ENCODE measurements at places on chromosomes 5 and 9. TPM values are rescaled to one million over a fixed set of nuclear protein-coding genes. Genes with fewer than 3 reads are reported as not detected.

DNA sequence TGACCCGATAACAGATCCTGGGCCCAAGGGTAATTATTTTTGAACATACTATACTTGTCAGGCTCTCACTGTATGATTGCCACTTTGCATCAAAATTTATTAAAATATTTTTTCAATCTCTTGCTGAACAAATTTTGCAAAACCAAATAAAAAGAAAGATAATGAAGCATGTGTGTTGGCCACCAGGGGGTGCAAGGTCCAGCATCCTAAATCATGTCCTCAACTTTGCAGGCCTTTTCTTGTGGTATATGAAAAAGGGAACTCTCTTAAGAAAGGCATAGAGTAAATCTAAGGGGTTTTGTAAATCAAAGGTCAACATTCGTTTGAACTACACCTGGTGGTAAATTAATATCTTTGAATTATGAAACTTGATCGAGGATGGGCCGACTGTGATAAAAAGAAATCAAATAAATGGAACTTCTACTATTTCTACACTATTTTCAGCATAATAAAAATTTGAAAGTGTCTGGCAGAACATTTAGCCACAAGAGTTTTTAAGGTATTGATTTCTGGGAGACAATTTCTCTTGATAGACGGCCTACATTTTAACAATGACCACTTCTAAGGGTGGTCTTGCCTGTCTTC is 676.5 kb downstream of the DMRTA1 start:
- no peak overlapping the region for H3K27ac ChIP-seq
- no peaks in the 10 kb centered on the region for H3K27me3 ChIP-seq
- H3K4me1 ChIP-seq, result no peaks in the 10 kb centered on the region
- H3K4me3 ChIP-seq, result no peak overlapping the region

- peak overlapping the region; percentile 94 for H3K27ac ChIP-seq
- H3K27me3 ChIP-seq, result no peaks in the 10 kb centered on the region
- peaks cover 3% of the 10 kb centered on the region for H3K36me3 ChIP-seq
- no peak for DNase-seq
- peak overlapping the region; percentile 95 for H3K4me3 ChIP-seq
Measured at GRCh38 chr5:95823738-95824609, 1.4 kb upstream of the GLRX start.

DNA sequence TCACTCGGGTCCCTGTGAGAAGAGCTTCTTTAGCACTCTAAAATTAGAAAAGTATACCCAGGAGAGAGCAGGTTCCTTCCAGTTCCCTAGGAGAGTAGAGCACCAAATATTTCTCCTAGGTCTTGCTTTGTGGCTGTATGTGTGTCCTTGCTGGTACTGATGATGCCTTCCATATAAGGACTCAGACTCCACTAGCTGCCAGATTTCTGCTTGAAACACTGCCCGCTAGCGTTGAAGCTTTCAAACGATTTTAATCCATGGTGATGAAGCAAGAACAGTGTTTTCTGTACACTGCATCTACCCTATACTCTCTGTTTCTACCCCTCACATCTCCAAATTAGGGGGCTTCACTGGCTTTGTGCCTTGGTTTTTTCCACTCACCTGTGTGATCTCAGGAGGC is 2.4 kb upstream of the SMC2 start:
- no peak for DNase-seq
- no peaks in the 10 kb centered on the region for H3K36me3 ChIP-seq

GRCh38 chr5:123359454-123360200 is 63.6 kb downstream of the CEP120 start:
- no peaks in the 10 kb centered on the region for H3K4me1 ChIP-seq
- H3K4me3 ChIP-seq, result no peak overlapping the region
- no peaks in the 10 kb centered on the region for H3K27me3 ChIP-seq
- DNase-seq, result no peak
- H3K27ac ChIP-seq, result no peak overlapping the region

GRCh38 chr5:131786036-131786435 is 10.8 kb downstream of the FNIP1 start:
- no peak overlapping the region for H3K4me3 ChIP-seq
- peaks cover 26% of the 10 kb centered on the region for H3K4me1 ChIP-seq
- no peak overlapping the region for H3K27ac ChIP-seq
- H3K27me3 ChIP-seq, result no peaks in the 10 kb centered on the region
- DNase-seq, result no peak

DNA sequence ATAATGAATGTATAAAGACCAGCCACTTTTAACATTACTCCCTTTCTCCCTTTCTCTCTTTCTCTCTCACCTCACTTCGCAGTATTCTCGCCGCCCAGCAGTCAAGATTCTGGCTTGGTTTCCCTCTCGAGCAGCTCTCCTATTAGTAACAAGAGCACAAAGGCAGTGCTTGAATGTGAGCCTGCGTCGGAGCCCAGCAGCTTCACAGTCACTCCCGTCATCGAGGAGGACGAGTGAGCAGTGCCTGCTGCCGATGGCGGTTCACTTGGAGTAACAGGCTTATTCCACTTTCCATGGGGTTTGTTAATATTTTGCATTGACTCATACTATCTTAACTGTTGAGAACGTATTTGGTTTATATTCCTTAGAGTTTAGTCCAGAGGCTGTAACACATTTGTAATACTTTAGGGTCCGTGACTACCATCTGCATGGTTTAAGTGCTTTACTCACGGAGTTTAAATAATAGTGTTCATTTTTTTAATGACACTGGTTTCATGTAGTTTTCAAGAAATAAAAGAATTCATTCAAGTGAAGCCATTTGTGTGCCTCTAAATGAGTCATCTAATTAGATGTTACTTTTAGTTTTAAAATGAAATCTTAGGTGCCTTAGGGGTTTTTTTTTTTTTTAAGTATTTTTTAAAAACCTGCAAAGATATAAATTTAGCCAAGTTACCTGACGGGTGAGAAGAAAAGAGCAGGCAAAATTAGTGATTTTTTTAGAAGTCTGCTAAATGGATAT is 8.4 kb upstream of the DMRT3 start:
- no peak for DNase-seq
- H3K4me1 ChIP-seq, result peaks cover 6% of the 10 kb centered on the region
- no peaks in the 10 kb centered on the region for H3K36me3 ChIP-seq
- no peak overlapping the region for H3K4me3 ChIP-seq
- H3K27me3 ChIP-seq, result peaks cover 77% of the 10 kb centered on the region
- H3K27ac ChIP-seq, result no peak overlapping the region

DNA sequence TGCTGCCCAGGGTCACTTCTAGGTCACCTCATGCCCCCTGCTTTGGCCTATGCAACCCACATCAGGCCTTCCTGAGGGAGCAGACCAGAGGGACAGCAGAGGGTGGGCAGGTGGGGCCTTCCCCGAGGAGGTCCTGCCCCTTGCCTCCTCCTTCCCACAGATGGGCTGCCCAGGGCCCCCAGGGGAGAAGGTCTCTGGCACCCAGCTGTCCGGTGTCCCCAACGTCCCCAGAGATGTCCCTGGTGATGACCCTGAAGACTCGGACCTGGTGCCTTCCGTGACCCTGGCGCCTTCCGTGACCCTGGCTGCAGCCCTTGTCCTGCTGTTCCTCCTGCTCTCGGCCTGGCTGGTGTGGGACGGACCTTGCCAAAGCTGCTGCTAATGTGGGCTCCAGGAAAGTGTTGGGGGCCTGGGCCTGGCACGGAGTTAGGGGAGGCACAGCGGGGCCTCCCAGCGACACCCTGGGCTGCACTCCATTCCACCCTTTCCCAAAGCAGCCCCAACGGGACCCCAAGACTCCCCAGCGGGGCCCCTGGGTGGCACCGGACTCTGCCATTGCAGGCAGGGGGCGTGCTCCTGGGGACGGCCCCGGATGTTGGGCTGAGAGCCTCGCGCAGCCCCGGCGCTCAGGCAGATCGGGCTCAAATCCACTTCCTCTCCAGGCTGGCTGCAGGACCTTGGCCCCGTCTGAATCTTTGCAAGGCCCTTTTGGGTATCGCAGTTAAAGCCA is 6.8 kb upstream of the SLC2A6 start:
- no peak overlapping the region for H3K4me3 ChIP-seq
- H3K27ac ChIP-seq, result no peak overlapping the region
- no peak for DNase-seq
- peaks cover 20% of the 10 kb centered on the region for H3K4me1 ChIP-seq
- peaks cover 4% of the 10 kb centered on the region for H3K27me3 ChIP-seq

- H3K4me1 ChIP-seq, result peaks cover 31% of the 10 kb centered on the region
- H3K27me3 ChIP-seq, result no peaks in the 10 kb centered on the region
- peak overlapping the region; percentile 61 for H3K27ac ChIP-seq
- no peaks in the 10 kb centered on the region for H3K36me3 ChIP-seq
Measured at GRCh38 chr9:119003882-119004617, 365.2 kb downstream of the BRINP1 start.

GRCh38 chr9:93587651-93588347 is 11.4 kb downstream of the PHF2 start:
- H3K36me3 ChIP-seq, result peaks cover 4% of the 10 kb centered on the region
- H3K27me3 ChIP-seq, result no peaks in the 10 kb centered on the region
- peaks cover 26% of the 10 kb centered on the region for H3K4me1 ChIP-seq
- peak overlapping the region; percentile 71 for H3K27ac ChIP-seq
- H3K4me3 ChIP-seq, result no peak overlapping the region
- DNase-seq, result peak; percentile 81

GRCh38 chr5:134508521-134509195 is 16.8 kb upstream of the JADE2 start:
- H3K27ac ChIP-seq, result no peak overlapping the region
- H3K36me3 ChIP-seq, result no peaks in the 10 kb centered on the region
- no peaks in the 10 kb centered on the region for H3K27me3 ChIP-seq
- no peak for DNase-seq

DNA sequence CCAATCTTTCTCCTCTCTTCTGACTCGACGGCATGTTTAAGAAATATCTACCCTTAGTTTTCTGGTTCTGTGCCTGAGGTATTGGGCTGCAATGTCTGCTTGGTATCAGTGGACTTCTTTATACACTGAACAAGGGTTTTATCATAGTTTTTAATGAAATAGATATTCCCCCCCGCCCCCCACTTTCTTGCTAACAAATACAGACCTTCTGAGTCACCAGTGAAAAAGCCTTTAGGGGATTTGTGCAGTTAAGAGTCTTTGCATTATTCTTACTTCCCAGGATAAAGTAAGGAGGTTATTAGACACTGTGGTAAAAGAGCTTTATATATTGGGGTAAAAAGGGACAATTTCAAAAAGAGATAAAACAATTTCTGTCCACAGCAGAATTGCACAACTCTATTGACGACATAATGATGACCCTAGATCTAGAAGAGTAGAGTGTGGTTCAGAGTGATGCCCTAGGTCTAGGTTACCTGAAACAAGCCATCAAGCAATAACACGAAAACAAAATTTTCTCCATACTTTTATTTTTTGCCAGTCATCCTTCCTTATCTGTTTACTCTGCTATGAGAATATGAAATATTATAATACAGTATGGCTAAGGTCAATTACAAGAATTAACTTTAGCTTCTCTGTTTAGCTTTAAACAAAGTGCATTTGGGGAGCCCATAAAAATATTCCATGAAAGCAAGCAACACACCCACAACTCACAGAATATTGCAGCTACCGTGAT is 110.7 kb downstream of the PLK2 start:
- no peaks in the 10 kb centered on the region for H3K27me3 ChIP-seq
- H3K27ac ChIP-seq, result no peak overlapping the region
- H3K4me3 ChIP-seq, result no peak overlapping the region

- no peak for DNase-seq
- no peak overlapping the region for H3K27ac ChIP-seq
- H3K4me3 ChIP-seq, result no peak overlapping the region
- H3K4me1 ChIP-seq, result no peaks in the 10 kb centered on the region
- no peaks in the 10 kb centered on the region for H3K27me3 ChIP-seq
Measured at GRCh38 chr9:89256642-89257041, 54.4 kb upstream of the CKS2 start.

- H3K4me3 ChIP-seq, result no peak overlapping the region
- no peaks in the 10 kb centered on the region for H3K36me3 ChIP-seq
- H3K27me3 ChIP-seq, result no peaks in the 10 kb centered on the region
Measured at GRCh38 chr5:126373375-126374108, 49.7 kb upstream of the GRAMD2B start.

GRCh38 chr9:97529363-97530076 is 28.1 kb downstream of the TMOD1 start:
- H3K27me3 ChIP-seq, result peaks cover 29% of the 10 kb centered on the region
- no peak for DNase-seq
- no peak overlapping the region for H3K4me3 ChIP-seq
- H3K36me3 ChIP-seq, result no peaks in the 10 kb centered on the region
- H3K27ac ChIP-seq, result no peak overlapping the region

- H3K4me1 ChIP-seq, result peaks cover 87% of the 10 kb centered on the region
- H3K4me3 ChIP-seq, result no peak overlapping the region
- peaks cover 3% of the 10 kb centered on the region for H3K36me3 ChIP-seq
Measured at GRCh38 chr9:112037281-112038016, 137.6 kb downstream of the SUSD1 start.

DNA sequence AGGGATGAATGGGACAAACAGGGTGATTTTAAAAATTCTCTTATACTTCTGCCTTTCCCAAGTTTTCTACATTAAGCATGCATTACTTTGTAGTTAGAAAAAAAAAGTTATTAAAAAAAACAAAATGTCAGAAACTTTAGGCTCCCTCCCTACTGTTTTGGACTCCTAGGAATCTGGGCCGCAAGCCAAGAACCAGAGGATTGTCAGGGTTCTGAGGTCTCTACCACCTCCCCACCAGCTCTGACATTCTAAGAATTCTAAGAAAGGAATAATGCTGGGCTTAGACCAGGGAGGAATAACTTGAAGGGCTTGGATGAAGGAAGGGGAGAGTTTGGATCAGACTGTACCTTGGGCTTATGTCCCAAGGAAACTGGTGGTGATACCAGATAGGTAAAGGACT is 1.1 kb upstream of the ARHGEF39 start:
- H3K27ac ChIP-seq, result peak overlapping the region; percentile 56
- no peak for DNase-seq
- H3K36me3 ChIP-seq, result no peaks in the 10 kb centered on the region
- H3K4me3 ChIP-seq, result peak overlapping the region; percentile 57
- H3K27me3 ChIP-seq, result no peaks in the 10 kb centered on the region
- peaks cover 70% of the 10 kb centered on the region for H3K4me1 ChIP-seq

- no peaks in the 10 kb centered on the region for H3K36me3 ChIP-seq
- H3K27me3 ChIP-seq, result no peaks in the 10 kb centered on the region
- DNase-seq, result no peak
Measured at GRCh38 chr9:124625087-124625486, 117.9 kb upstream of the NR5A1 start.

GRCh38 chr5:52139888-52140615 is 647.7 kb upstream of the ITGA1 start:
- no peak overlapping the region for H3K4me3 ChIP-seq
- H3K36me3 ChIP-seq, result no peaks in the 10 kb centered on the region
- no peaks in the 10 kb centered on the region for H3K27me3 ChIP-seq
- no peak overlapping the region for H3K27ac ChIP-seq
- DNase-seq, result no peak
- H3K4me1 ChIP-seq, result no peaks in the 10 kb centered on the region

SLC25A2 gene
- 0.81 TPM for total RNA-seq

GLDC gene
- 0.78 TPM for total RNA-seq

FOXD4L6 gene
- total RNA-seq, result not detected

LHX3 gene
- not detected for total RNA-seq

PLAC8L1 gene
- 1.4 TPM for total RNA-seq

HRCT1 gene
- total RNA-seq, result 3.7 TPM

SHROOM1 gene
- total RNA-seq, result 3.2 TPM

PCDHGA6 gene
- total RNA-seq, result 0.18 TPM

PRKACG gene
- not detected for total RNA-seq

CDKN2B-AS1 gene
- 5.2 TPM for total RNA-seq

SMIM33 gene
- not detected for total RNA-seq

PBX3 gene
- total RNA-seq, result 16.0 TPM

ANKRD31 gene
- 0.13 TPM for total RNA-seq

RBM18 gene
- total RNA-seq, result 24.2 TPM
